ENCODE measurements at places on chromosomes 3 and 15.

- DNase-seq = no peak
These were observed 188.4 kb upstream of the THRB start for GRCh38 chr3:24683090-24683489.

GRCh38 chr15:61680260-61681037 is 379.8 kb downstream of the VPS13C start:
- DNase-seq = no peak

DNA sequence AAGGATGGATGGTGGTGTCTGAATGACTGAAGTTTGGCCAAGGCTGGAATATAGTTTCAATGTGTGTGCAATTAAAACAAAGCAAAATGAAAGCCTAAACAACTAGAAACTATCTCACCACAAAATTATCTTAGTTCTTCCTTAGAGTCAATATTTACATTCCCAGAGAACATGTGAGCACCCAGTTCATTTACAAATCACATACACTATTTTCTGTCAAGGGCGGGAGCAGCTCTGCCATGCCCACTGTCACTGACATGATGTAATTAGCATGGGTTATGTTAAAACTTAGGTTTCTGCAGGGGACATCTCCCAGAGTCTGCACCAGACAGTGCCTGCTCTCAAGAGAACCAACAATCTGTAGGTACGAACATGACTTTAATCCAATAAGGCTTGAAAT is 65.0 kb downstream of the PDZRN3 start:
- DNase-seq = no peak

DNA sequence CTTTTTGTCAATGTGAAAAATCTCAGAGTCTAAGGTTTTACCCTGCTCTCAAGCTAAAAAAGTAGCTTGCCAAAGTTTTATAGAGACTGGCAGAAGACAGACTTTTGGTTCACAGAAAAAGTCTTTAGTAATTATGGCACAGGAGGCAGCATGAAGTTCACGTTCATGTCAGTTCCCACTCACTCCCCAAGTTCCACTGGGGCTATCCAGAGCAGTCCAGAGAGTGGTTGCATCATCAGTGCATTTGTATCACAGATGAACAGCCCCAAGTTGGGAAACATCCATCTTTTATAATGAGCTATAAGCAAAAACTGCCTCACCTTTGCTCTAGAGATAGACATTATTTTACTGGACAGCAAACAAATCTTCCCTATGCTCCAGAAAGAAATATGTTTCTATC is 454.1 kb upstream of the AGTR1 start:
- DNase-seq = no peak

DNA sequence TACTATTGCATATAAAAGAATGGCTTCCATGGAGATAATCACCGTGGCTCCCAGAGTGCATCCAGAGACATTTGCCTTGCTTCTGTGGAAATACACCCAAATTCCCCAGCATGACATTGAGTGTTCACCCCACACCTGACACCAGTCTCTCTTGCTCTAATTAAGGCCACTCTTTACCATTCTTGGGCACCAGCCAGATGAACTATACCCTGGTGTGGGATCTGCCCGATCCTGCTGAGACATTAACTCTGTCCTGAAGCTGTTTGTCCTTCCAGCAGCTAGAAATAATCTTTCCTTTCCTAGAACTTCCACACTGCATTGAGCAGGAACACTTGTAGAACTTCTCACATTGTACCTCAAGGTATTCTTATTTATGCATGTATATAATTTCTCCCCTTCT is 105.2 kb downstream of the LPP start:
- DNase-seq = no peak

- DNase-seq = no peak
These were observed 770.8 kb upstream of the BCHE start for GRCh38 chr3:166607933-166608521.

GRCh38 chr3:20008646-20009045 is 3.4 kb downstream of the PP2D1 start:
- DNase-seq = no peak
